ENCODE measurements at places on chromosomes 7 and 10.
A peak's percentile ranks its signal among the peaks of the same experiment; 100 is the strongest.

GRCh38 chr7:1563981-1564602, 5.7 kb downstream of the PSMG3 start:
- no peak for DNase-seq

- DNase-seq = no peak
These were observed 38.6 kb downstream of the VOPP1 start for GRCh38 chr7:55533729-55534080.

- DNase-seq = no peak
These were observed 19.4 kb upstream of the PDGFA start for GRCh38 chr7:538764-539685.

- DNase-seq = no peak
These were observed 3.5 kb downstream of the RASSF4 start for GRCh38 chr10:44962870-44963738.

DNA sequence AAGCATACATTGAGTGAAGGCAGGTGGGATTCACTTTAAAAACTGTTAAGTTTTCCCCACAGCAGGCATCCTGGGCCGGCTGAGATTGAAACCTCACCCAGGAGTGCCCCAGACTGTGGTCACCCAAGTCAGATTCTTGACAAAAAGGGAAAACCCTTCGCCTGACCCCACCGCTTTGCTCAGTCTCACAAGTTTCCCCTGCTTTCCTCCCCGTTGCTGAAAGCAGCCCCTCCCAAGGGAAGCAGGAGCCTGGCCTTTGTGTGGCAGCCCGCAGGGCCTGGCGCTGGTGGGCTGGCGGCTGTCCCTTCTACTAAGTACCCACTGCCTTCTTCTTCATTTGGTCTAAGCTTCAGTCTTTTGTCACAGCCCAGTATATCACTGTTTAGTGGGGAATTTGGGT, 16.0 kb downstream of the RNF32 start:
- no peak for DNase-seq

- DNase-seq = no peak
These were observed 452.4 kb upstream of the PHF14 start for GRCh38 chr7:10521306-10521705.

DNA sequence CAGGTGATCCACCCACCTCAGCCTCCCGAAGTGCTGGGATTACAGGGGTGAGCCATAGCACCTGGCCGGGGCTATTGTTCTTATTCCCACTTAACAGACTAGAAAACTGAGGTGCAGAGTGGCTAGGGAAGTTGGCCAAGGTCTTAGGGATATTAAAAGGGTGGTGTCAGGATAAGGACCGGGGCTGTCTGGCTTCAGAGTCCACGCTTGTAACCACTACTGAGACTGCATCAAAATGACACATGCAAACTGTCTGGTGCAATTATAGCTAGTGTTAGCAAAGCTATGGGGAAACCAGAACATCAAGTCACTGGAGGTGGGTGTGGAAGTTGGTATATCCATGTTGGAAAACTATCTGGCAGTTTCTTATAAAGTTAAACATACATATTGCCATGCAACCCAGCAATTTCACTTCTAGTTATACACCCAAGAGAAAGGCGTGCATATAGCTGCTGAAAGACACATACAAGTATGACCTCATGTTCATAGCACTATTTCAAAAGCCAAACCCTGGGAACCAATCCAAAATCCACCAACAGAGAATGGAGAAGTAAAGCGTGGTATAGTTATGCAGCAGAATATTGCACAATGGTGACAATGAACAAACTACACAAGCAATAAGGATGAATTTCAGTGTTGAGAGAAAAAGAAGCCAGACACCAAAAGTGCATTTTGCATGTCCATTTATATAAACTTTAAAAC, 33.9 kb upstream of the EEPD1 start:
- peak; percentile 63 for DNase-seq

DNA sequence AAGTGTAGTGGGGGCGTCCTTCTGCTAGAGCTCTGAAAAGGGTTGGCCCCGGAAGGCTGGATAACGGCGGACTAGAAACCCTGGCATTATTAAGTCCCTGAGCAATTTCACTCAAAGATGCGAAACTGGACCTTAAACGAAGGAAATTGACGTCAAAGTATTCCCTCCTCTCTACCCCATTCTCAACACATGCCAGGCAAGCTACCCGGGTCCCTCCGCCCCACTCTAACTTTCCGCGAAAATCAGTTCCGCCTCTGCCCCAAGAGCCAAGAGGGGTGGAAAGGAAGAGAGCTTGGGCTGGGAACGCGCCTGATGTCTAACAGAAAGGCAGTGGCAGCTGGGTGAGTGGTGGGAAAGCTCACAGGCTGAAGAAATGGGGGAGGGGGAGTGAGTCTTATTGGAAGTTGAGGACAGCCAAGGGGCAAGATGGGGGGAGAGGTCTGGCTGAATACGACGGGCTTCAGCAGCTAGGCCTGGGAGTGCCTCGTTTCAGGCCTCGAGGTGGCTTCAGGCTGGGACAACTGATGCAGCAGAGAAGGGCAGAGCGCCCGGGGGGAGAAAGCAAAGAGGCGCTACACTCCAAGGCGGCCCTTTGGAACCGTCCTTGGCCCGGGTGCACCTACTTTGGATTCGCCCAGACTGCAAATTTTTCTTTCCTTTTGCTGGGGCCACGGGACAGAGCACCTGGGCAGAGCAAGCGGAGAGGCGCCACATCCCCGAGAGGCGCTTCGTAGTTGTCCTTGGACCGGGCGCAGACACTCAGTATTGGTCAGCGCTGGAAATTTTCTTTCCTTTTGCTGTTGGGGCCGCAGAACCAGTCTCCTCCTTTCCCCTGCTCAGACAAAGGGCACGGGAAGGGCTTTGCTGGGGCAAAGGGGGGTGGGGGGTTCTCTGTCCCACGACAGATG, 2.0 kb upstream of the FEZF1 start:
- no peak for DNase-seq

DNA sequence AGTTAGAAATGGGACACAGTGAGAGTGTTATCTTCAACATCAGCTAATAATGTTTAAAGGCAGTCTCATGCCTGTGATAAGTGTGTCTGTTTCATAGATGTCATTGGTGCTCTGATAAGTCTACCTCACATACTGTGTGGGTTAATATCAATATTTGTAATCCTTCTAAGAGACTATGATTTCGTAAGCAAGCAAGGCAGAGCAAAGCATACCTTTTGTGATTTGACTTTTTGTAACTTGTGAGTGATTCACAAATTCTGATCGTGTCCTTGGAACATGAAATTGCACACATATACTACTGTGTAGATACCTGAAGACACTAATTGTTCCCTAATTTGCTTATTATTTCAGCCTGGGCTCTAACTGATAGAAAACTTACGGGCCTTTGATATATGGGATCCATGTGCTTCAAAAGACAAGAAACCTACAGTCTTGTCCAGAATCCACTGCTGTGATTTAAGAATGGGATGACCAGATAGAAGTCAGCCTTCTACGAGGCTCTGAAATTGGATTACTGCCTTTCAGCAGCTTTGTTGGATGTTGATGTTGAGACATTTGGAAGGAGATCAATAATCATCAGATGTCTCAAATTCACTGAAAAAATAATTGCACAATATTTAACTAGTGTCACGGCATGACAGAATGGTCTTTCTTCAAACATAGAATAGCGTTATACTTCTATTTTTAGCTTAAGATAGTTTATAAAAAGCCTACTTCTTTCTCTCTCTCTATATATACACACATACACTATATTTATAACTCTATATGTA, 63.2 kb upstream of the KLF6 start:
- DNase-seq = no peak

DNA sequence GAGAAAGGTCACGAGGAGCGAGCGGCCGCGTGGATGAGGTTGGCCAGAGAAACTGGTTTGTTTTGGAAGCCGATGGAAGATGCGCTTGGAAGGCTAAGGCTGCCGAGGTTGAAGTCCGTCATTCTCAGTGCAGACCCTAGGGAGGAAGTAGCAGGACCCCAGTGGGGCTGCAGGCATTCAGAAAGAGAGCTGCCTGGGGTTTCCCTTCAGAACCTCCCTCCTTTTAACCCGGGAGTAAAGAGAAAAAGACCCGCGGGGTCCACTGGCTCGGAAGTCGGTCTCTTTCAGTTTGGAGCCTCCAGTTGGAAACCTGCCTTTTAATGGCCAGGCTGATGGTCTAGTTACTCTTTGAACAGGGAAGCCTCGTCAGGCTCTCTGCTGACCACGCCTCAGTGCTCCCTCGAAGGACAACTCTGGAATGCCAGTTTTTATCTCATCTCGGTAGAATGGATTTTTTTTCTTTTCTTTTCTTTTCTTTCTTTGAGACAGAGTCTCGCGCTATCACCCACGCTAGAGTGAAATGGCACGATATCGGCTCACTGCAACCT, 188.6 kb downstream of the CUX1 start:
- DNase-seq = no peak

GRCh38 chr10:120493411-120494312, 36.6 kb downstream of the PLPP4 start:
- DNase-seq = no peak

DNA sequence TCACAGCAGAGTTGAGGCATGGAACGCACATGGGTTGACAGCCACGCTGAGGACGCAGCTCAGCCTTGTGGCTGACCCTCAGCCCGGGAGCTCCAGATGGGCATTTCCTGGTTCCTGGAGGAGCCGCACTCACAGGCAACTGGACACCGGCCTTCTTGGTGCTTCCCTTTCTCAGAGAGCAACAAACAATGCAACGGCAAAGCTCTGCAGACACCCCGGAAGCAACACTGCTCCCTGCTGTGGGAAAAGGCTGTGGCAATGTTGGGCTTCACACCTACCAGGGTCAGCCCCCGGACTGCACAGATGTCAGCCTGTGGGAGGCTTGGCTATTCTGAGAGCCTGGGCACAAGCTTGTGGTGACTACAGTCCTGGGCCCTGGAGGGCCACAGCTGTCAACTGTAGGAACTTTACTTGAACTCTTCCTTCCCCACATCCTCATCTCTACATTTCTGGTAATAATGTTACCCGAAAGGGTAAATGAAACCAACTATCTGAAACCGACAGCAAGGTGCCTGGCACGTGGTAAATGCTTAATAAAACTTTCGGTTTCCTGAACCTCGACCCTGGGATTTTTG, 597.5 kb upstream of the MKI67 start:
- no peak for DNase-seq

GRCh38 chr10:49243139-49243538, 54.9 kb upstream of the TMEM273 start:
- no peak for DNase-seq

DNA sequence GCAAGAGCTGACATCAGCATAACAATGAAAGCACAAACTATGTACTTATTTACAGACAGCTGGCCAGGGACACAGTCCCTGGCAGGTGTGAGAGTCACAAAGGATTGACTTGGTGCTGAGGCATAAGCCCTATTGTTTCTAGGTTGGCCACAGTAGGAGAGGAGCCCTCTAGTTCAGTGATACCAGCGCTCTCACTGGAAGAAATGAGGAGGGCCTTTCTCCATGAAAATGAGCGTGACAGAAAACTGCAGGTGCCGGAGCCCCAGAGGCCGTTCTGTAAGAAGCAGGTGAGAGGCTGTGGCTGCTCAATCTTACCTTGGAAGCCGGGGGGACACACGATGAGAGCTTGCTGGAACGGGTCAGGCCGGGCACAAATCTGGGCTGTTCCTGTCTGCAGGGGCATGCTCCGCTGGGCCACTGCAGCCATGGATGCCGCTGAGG, 90.5 kb downstream of the CLEC2L start:
- no peak for DNase-seq

GRCh38 chr10:72588266-72588665, 37.6 kb downstream of the MICU1 start:
- DNase-seq = no peak

GRCh38 chr10:90451283-90451682, 406.6 kb downstream of the HTR7 start:
- no peak for DNase-seq

- no peak for DNase-seq
These were observed 84.0 kb upstream of the GTF2I start for GRCh38 chr7:74573512-74573911.

DNA sequence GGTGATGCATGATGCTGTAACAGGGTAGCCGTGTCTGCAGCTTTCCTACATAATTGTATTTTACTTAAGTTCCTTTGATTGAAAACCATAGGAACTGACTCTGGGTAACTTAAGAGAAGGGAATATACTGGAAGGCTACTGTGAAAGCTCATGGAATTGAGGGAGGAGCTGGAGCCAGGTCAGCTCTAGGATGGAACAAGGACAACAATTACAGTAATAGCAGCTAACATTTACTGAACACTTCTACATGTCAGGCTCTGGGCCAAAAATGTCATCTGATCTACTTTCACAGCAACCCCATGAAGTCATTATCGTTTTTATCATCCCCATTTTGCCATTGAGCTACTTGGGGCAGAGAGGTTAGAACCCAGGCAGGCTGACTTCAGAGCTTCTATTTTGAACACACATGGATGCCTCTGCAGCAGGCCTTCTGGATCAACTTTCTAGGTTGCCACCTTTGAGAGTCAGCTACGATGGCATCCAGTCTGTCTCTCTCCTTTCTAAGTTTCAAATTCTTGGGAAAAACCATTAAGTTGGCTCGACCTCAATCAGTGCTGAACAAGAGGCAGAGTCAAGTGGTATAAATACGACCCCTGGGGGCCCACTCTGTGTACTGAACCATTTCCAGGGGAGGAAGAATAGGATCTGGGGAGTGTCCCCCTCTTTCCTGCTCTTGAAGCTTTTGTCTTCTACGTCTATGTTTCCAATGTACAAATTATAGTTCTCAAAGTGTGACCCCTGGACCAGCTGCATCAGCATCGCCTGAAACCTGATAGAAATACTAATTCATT, 272.3 kb upstream of the PLPP4 start:
- no peak for DNase-seq

Data from HFF-Myc (cell line).